ENCODE measurements at places on chromosomes 11 and 22.

- DNase-seq: no peak
Observed at GRCh38 chr11:62444835-62445234, 26.0 kb downstream of the SCGB1A1 start.

DNA sequence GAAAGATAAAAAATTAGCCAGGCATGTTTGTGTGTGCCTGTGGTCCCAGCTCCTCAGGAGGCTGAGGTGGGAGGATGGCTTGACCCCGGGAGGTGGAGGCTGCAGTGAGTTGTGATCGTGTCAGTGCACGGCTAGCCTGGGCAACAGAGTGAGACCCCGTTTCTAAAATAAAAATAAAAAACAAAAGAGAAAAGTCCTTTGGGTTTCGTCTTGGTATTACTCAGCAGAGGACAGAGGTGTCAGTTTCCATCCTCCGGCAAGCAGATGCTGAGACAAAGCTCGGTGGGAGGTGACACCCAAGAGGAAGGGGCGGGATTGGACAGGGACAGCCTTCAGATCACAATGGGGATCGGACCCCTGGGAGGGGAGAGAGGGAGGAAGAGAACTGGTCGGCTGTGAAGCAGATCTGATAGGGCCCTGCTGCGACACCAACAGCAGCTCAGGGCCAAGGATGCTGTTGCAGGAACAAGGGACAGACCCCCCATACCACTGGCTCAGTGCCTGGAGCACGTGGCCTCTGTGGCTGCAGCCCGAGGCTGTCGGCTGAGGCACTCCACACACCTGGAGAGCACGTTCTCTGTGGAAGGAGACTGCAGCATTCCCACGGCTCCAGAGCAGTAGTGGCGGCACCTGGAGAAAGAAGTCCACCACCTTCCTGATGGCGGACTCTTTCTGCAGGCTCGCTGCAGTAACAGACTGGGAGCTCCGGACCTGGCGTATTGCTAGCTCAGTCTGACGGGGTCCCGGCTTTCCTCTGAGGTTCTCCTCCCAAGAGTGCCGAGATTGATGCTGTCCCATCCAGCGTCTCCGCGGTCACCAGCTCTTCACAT lies 5.2 kb upstream of the BID start:
- DNase-seq: no peak

DNA sequence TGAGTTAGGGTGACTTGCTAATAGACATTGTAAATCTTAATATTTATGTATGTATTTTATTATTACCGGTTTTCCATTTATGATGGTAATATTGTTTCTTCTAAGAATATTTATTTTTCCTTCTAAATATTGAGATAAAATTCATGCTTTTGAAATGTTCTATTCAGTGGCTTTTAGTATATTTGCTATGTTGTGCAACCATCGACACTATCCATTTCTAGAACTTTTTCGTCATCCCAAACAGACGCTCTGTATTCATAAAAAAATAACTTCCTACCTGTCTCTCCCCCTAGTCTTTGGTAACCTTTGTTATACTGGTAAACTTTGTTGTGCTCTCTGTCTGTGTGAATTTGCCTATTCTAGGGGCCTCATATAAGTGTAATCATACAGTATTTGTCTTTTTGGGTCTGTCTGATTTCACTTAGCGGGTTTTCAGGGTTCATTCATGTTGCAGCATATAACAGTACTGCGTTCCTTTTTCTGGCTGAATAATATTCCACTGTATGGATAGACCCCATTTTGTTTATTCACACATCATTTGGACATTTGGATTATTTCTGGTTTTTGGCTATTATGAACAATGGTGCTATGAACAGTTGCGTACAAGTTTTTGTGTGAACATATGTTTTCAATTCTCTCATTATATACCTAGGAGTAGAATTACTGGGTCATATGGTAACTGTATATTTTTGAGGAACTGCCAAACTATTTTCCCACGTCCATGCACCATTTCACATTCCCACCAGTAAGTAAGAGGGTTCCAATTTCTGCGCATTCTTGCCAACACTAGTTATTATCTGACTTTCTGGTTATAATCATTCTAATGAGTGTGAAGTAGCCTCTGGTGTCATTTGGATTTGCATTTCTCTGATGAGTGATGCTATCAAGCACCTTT lies 15.9 kb downstream of the NEAT1 start:
- peak; percentile 19 for DNase-seq

GRCh38 chr11:70364178-70364577 lies 34.2 kb upstream of the CTTN start:
- no peak for DNase-seq

- no peak for DNase-seq
Observed at GRCh38 chr22:35451592-35451991, 51.7 kb downstream of the MCM5 start.

DNA sequence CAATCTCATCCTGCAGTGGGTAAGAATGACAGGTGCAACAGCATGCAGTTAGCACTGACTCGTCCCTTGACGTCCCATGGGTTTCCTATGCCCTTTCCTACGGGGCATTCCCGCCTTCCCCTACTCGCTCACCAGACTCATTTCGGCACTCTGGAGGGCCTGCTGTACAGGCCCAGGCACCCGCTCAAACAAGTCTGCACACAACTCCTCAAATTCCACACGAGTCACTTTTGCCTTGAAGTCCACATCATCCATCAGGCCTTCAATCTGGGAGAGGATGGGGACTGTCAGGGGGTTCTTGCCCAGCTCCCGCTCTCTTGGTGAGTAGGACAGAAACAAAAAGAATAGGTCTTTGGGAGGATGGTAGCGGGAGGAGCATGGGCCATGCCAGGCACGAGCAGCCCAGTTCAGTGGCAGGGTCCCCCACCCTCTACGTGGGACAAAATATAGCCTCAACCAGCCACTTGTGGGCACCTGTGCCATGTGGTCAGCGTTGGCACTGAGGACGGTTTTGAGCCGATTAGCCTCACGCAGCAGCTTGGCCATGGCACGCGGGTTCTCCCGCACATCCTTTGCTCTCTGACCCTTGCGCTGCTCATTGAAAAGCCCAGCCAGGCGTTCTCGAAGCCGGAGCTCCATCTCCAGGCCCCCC lies 4.7 kb downstream of the HYOU1 start:
- no peak for DNase-seq

DNA sequence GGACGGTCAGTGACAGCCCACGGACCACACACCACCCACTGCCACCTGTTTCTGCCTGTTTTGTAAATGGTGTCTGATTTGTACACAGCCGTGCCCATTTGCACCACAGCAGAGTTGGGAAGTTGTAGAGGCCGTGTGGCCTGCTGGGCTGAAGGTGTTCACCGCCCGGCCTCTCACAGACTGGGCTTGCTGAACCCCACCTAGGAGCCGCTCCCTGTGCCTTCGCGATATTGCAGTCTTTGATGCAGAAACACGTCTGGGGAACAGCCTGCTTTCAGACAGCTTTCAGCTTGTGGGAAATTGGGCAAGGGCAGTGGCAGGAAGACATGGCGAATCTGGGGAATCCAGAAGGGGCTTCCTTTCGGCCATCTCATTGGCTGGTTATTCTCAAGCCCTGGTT lies 9.8 kb upstream of the GRAMD4 start:
- no peak for DNase-seq

DNA sequence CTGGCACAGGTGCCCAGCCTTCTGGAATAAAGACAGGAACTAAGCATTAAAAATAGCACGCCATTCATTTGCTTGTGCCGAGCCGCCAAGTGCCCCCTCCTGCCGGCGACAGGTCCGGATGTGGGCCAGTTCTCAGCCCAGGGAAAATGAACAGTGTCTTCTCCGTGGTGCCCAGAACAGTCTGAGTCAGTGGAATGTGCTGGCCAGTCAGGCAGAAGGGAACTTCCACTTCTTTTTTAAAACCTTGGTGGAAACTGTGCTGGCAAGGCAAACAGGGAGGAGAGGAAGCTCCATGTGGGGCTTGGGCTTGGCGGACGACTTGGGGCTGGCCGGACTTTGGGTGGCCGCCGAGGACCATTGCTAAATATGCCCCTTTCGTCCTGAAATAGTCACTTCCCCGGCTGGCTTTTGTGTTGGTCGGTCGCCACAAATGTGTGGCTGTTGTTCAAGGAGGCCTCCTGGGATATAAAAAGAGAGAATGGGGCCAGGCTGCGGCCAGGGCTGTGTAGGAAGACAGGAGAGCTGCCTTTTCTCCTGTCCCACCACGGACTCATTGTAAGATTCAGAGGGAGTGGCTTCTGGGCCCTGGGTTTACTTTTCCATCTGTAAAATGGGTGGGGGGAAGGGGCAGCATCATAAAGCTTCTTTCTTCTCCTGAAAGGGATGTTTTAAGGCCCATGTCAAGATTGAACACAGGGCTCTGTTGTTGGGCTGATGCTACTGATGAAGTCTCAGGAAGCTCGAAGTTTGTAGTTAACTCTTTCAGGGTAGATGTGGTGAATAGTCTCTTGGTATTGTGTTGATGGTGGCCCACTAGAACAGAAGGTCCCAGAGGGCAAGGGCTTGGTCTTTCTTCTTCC lies 101.0 kb downstream of the PTPRJ start:
- DNase-seq: peak; percentile 80

DNA sequence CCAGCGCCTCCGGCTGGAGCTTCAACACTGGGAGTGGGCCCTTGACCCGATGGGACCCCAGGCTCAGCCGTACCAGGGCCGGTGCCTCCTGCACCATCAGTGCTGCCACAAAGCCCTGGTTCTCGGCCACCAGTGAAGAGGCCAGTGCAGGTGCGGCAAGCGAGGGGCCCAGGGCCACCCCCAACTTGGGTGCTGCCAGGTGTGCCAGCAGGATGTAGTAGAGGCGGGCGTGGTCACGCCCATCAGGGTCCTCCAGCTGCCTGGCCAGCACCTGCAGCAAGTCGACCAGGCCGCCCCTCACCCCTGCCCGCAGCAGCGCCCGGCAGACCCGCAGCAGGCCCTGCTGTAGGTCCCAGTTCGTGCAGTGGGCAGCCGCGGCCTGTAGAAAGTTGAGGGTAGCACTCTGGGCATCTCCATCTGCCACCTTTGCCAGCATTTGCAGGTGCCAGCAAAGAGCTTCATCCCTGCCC lies 2.3 kb downstream of the AP5B1 start:
- DNase-seq: no peak

- no peak for DNase-seq
Observed at GRCh38 chr11:10984250-10984649, 126.4 kb upstream of the ZBED5 start.

GRCh38 chr11:32983506-32983905 lies 32.2 kb upstream of the DEPDC7 start:
- no peak for DNase-seq

DNA sequence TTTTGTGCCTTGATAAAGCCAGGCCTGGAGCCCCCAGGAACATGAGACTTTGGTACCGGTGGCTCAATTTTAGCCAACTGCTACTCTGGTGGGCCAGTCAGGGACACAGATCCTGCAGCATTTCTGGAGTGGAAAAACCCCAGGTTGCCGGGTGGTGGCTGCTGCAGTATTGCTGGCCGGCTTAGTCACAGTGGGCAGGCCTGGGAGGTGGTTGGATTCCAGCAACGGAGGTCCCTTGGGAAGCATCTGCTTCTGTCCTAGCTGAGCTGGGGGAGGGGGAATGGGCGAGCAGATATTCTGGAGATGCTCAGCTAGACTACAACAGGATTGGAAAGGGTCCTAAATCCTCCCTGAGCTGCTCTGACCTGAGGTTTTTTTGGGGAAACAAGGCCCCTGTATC lies 31.6 kb upstream of the ACCSL start:
- peak; percentile 85 for DNase-seq

GRCh38 chr11:11387622-11388305 lies 34.7 kb upstream of the CSNK2A3 start:
- no peak for DNase-seq

- DNase-seq: no peak
Observed at GRCh38 chr22:50585781-50586180, 3.1 kb upstream of the CHKB start.

GRCh38 chr22:29251981-29252911 lies 15.5 kb downstream of the RHBDD3 start:
- DNase-seq: no peak

GRCh38 chr22:40434106-40434505 lies 63.7 kb downstream of the SGSM3 start:
- DNase-seq: no peak

DNA sequence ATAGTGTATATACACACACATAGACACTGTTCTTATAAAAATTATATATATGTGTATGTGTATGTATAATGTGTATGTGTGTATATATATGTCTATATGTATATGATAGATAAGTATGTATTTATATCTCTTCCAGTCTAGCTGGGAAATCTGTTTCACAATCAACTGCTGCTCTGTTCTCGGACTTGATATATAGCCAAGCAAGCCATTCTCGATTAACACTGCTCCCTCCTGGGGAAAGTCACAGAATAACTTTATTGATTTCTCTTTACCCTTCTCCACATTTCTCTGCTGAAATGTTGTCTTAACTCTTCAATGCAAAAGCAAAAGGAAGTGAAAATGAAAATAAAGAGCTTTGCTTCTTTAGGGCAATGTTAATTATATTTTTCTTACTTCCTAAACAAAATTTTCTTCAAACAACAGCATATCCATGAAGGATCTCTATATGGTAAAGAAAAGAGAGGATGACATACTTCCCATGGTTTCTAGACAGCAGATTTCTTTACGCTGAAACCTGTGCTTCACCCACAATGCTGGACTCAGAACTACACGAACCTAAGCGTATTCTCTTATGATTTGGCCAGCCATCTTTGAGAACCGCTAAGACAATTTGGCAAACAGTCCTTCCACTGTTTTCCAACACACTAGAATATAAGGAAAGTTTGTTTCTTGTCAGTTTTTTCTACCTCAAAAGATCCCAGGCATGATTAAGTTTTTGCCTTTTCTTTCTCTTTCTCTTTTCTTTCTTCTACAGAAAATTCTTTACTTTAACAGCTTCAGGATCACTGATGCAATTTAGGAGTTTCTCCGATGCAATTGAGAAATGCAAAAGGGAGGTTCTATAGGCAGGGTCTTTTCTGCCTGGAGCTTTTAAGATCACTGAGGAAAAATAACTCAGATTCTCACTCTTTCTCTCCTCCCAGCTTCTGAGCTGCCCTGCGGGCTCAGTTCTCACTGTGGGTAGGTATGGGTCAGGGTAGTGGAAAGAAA lies 1.9 kb downstream of the BLID start:
- no peak for DNase-seq

GRCh38 chr22:23058063-23058462 lies 12.3 kb upstream of the GNAZ start:
- no peak for DNase-seq

GRCh38 chr11:3949125-3949524 lies 93.7 kb downstream of the STIM1 start:
- no peak for DNase-seq

DNA sequence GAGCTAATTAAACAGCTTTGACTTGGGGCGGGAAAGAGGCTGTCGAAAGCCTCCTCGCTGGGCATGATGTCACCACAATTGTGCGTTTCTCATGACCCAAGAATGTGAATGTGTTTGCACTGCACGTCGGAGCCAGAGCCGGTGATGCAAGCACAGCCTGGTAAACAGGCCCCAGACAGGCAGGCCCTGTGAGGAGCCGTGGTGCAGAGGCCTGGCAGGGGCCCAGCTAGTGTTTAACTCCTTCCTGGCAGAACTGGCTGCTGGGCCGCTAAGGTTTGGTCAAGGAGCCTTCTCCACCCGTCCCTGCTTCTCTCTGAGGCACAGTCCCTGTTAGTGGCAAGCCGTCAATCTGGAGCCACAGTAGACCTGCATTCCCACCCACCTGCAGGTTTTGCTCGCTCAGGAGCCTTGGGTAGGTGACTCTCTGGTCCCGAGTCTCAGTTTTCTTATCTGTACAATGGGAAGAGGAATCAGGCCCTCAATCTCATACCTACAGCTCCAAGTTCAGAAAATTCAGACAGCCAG lies 25.4 kb upstream of the SMTN start:
- DNase-seq: peak; percentile 93

GRCh38 chr11:2686360-2687222 lies 13.2 kb downstream of the KCNQ1OT1 start:
- no peak for DNase-seq

Measured in stromal cell of bone marrow (primary cell).